ENCODE measurements at places on chromosomes 1 and 21. TPM values are rescaled to one million over a fixed set of nuclear protein-coding genes. Genes with fewer than 3 reads are reported as not detected.

DNA sequence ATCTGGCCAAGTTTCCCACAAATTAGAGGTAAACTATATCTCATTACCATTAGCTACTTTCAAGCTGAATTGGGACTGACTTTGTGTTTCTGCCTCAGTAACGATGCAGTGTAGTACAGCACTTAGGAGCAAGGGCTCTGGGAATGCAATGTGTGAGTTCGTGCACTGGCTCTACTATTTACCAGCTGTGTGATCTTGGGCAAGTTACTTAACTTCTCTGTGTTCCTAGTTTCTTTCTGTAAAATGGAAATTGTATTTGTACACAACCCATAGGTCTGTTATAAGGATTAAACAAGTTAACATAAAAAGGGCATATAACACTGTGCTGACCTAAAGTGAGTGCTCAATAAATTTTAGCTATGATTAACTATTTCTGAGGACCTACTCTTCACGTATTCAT is 65.0 kb upstream of the CSF1 start:
- DNase-seq: no peak

The ATP1A2 gene
- 13.2 TPM for total RNA-seq

The NFASC gene
- 21.8 TPM for total RNA-seq

DNA sequence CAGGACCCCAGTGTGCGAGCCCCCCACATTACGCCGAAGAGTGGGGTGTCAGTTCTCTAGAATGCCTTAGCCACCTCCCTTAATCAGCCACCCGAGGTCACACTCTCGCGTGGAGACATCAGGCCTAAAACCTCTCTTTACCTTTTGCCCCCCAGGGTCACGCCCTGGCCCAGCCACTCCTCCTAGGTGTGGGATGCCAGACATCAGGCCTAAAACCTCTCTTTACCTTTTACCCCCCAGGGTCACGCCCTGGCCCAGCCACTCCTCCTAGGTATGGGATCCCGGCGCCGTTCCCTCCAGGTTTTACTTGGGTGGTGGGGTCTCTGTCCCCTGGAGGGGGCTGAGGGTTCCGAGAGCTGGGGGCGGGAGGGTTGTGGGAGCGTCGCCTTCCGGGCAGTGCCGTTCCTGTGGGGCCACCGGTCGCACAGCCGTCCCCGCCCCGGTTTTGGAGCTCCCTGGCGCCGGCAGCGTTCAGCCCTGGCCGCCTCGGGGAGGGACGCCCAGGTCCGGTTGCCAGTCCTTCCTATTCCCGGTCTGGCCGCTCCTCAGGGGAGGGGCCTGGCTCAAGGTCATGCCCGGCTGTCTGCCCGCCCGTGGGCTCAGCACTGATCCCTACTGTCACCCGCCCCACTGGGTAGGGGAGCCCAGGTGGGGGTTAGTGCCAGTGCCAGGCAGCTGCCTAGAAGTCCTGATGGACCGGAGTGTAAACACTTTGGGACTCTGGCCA is 882 bp downstream of the VPS13D start:
- no peak for DNase-seq

GRCh38 chr1:143680304-143680703 is 291.5 kb downstream of the FAM72C start:
- DNase-seq: no peak

The TSPEAR gene
- 0.21 TPM for total RNA-seq

DNA sequence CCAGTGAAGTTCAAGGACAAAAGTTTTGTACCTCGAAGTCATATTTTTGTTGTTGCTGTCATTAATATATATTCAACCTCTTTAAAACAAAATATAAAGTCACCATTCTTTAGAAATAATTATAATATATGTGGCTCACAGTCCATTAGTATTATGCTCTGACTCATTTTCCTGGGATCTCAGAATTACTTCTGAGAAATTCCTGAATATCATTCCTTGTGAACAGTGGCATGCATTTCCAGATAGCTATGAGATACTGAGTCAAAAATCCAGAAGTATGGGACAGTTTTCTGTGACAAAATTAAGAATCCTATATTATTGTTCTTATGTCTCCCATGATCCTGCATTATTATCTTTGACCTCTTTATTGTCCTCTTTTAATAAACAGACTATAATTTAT is 13.8 kb upstream of the RGS21 start:
- no peak for DNase-seq

The DCLRE1B gene
- total RNA-seq: 5.0 TPM

GRCh38 chr1:175888996-175889395 is 145.6 kb upstream of the TNR start:
- no peak for DNase-seq

- DNase-seq: no peak
These were observed 1.7 kb downstream of the ODF2L start for GRCh38 chr1:86394416-86394815.

The TTC34 gene
- 0.32 TPM for total RNA-seq

The PDXK gene
- 30.8 TPM for total RNA-seq

- no peak for DNase-seq
These were observed 182.7 kb downstream of the MATN1 start for GRCh38 chr1:30540611-30541192.

GRCh38 chr1:164051782-164052181 is 507.2 kb upstream of the PBX1 start:
- no peak for DNase-seq

The CLIC6 gene
- 17.2 TPM for total RNA-seq

GRCh38 chr1:191043066-191043465 is 565.4 kb upstream of the BRINP3 start:
- DNase-seq: no peak

DNA sequence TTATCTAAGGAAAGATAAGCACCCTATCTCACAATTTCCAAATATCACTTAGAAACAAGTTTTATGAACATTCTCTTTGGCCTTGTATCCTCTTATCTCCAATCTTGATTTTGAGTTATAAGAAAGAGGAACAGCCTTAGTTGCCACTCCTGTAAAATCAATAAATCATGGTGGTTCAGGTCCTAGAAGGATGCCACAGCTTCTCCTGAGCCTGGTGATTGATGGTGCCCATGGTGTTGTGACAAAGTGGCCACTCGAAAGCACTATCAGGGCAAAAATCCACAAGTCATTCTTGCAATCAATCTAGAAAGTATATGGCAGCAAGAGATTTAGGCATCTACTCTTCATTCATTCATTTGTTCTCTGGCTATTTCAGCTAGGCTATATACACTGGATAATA is 27.8 kb downstream of the GBP6 start:
- DNase-seq: no peak

GRCh38 chr1:47906009-47906432 is 91.2 kb downstream of the TRABD2B start:
- DNase-seq: no peak

GRCh38 chr21:35113064-35113463 is 64.0 kb upstream of the RUNX1 start:
- no peak for DNase-seq

DNA sequence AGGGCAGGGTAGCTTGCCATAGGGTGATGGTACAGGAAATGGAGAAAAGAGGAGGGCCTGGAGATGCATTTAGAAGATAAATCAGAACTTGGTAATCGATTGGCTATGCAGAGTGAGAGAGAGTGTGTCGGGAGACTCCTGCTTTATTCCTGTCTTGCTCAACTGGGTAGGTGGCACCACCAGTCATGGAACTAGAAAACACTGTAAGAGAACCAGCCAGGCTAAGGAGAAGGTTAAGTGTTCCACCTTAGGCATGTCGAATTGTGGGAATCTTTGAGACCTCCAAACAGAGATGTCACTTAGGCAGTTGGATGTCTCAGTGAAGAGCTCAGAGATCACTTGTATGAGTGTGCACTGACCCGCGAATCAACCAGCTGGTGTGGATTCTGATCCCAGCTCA is 28.7 kb upstream of the RD3 start:
- no peak for DNase-seq

The NPR1 gene
- total RNA-seq: 9.5 TPM
